ENCODE measurements at places on chromosomes 7 and 10. TPM values are rescaled to one million over a fixed set of nuclear protein-coding genes. Genes with fewer than 3 reads are reported as not detected.

DNA sequence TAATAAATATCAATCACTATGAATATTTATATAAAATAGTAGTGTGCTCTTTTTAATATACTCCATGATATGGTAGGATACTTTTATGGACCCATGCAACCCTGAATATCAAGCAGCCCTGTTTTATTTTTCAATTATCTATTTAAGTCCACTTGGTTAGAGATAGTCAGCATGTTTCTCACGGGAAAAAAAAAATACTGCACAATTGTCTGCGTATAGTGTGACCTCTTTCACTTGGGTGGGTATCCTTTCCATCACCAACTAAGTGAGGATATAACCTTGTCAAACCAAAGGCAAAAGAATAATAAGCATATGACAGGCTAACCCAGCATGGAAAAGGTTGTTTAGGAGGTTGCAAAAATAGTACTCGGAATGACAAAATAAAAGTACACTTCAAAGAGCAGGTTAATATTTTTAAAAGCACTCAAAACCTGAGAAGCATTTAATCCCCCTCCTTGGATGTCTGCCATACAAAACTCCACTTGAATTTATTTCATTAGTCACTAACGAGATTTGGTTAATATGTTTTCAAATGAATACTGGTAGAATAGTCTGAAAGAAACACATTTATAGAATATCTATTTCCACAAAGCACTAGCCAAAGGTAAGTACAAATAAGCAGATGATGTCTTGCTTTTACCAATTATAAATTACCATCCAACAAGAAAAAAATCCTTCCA lies 76.5 kb downstream of the IMMP2L start:
- no peak for ATAC-seq

GRCh38 chr7:105512926-105513526 lies 9.0 kb downstream of the PUS7 start:
- ATAC-seq, result no peak

- ATAC-seq, result no peak
Observed at GRCh38 chr7:99146979-99147378, 3.1 kb upstream of the SMURF1 start.

The TFEC gene
- total RNA-seq, result 5.8 TPM

The HDAC9 gene
- total RNA-seq, result 83.8 TPM

The LRRTM3 gene
- total RNA-seq, result 0.16 TPM

DNA sequence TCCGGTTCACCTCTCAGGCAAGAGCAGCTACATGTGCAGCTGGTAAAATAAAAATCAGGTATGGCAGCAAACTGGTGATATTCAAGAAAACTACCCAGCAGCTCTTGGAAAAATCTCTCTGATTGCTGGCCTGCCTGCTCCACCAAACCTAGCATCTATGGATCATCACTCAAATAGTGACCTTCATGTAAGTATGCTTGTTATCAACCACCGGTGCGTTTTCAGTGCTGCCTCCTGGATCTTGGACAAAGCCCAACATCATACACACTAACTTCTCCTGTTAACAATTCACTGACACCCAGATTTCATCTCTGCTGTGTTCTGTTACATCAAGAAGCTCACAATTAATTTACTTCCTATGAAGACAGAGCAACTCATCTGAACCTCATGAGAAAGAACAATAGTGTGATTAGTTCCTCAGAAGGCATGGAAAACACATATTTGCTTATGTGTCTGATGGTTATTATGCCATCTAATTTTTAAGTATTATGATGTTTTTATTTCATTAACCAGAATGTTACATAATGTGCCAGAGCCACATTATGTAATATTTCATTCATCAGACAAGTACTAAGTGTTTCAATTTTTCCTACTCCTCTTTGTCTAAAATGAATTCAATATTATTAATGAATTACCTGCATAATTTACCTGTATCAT lies 8.8 kb downstream of the CDK6 start:
- no peak for ATAC-seq

DNA sequence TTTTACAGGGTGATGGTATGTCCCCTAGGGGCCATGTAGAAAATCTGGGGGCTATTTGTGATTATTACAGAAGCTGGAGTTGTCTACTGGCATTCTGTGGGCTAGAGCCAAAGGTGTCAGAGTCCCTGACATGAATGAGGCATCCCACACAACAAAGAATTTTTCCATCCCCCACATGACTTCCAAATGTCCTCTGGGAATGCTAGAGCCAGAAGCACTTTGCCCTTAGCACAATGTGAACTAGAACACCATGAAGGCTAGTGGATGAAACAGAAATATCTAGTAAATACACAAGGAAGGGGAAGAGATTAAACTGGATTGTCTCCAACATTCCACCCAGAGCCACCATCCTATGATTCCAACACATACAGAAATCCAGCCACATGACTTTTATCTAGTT lies 46.9 kb downstream of the FAM13C start:
- ATAC-seq, result peak; percentile 15

- no peak for ATAC-seq
Observed at GRCh38 chr10:128375171-128375570, 248.9 kb upstream of the MKI67 start.
